ENCODE measurements at places on chromosomes 13 and 19. TPM values are rescaled to one million over a fixed set of nuclear protein-coding genes. Genes with fewer than 3 reads are reported as not detected.

Gene PSG3
- not detected for total RNA-seq

Gene ZNF835
- total RNA-seq: not detected

Gene ZNF763
- total RNA-seq: 0.66 TPM

Gene PLK5
- 0.13 TPM for total RNA-seq

Gene FUT1
- not detected for total RNA-seq

Gene HRC
- not detected for total RNA-seq

Gene ZNF525
- 14.1 TPM for total RNA-seq

Gene NXNL1
- total RNA-seq: not detected

- DNase-seq: no peak
Observed at GRCh38 chr19:47240996-47241918, 10.3 kb upstream of the BBC3 start.

DNA sequence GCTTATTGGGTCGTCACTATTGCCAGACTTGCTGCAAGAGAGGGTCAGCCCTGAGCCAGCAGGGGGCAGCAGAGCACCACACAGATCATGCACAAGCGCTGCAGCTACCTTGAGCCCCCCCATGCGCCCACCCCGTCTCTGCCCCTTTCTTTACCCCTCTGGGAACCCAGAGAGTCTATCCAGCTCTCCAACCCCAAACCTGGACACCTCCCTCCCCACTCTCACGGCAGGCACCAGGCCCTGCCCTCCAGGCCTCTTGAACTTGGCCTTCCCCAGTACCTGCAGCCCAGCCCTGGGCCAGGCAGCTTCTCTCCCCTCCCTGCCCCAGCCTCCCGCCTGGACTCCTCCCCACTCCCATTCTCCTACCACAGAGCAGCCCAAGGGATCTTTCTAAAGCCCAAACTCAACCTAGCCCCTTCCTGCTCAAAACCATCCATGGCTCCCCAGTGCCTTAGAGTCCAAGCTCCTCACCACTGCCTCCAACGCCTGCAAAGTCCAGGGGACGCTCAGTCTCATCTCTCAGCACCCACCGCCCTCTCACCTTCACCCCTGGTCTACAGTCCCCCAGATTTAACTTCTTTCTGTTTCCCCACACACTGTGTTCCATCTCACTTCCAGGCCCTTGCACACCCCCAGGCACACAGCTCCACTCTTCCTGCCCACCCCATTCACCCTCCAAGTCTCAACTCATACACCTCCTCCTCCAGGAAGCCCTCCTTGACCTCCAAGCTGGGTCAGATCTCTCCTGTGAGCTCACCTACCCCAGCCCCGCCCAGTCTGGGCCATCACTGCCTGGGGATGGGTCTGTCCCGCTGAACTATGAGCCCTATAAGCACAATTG lies 9.4 kb upstream of the CEACAM16 start:
- no peak for DNase-seq

GRCh38 chr19:29662604-29663404 lies 2.5 kb upstream of the PLEKHF1 start:
- DNase-seq: no peak

DNA sequence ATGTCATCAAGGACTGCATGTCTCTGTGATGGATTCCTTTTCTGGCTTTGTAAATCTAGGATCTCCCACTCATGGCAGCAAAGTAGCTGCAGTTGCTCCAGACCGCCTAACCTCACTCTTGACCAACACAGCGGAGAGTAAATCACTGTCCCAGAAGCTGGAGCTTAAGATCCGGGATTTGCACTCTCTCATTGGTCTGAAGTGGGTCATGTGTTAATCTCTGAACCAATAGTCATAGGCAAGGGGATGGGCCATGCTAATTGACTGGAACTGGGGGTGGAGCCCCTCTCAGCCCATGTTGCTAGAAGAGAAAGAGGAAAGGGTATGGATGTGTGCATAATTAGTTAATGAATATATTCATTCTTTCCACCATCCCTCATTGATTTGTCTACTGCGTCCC lies 34.0 kb downstream of the VAV1 start:
- DNase-seq: no peak

GRCh38 chr13:75550159-75550567 lies 572 bp downstream of the UCHL3 start:
- no peak for DNase-seq

GRCh38 chr19:48818234-48818820 lies 7.5 kb upstream of the BCAT2 start:
- DNase-seq: no peak

GRCh38 chr19:46631481-46631880 lies 4.5 kb downstream of the GNG8 start:
- DNase-seq: no peak

DNA sequence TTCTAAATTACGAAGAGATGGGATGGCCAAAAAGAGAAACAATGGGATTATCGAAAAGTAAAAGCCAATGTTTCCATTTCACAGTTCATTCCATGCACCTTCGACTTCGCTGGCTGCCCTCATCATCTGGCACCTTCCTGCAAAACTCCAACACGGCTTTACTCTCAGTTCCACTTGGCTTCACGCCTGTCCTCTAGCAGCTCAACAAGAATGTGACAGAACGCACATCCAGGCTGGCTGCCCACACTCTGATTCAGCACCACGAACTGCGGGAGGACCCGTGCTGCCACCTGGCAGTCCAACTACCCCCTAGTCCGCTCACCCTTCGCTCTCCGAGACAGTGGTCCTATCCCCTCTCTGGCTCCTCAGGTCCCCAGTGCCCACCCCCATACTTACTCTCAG lies 11.7 kb downstream of the ATP7B start:
- DNase-seq: no peak

DNA sequence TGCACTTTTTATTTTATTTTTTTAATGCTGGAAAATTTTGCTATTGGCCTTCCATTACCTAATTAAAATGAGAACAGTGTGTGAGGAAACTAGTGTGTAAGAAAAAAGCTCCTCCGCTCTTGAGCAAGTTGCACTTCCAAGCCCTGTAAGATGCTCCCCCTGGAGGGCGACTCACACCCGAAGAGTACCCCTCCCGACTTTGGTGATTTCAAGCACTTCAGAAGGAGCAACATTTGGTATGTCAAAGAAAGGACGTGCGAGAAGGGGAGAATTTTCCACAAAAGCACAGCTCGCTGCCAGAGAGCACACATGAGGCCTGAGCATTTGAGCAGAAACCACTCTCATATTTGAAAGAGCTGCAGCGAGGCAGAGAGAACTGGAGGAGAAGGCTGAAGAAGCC lies 504.4 kb downstream of the FGF9 start:
- DNase-seq: no peak

DNA sequence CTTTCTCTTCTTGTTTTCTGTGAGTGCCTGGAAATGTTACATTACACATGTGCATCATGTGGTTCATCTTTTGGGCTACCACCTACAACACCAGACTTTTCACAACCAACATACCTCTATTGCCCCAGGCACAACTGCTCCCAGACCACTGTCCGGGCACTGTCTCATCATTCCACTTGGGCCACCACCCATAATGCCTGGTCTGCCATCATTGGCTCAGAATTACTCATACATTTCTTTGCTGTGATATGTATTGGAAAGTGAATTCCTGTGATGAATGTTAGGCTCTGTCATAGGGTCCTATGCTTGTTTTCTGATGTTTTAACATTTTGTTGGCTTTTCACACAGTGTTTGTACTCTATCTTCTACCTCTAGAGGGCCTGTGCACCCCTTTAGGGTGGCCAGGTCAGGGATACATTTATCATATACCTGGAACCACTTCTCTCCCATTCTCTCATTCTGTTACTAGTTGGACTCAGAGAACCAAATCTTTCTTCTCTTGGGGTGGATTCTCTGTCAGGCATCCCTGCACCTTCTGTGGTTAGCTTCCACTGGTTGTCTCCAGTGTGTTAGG lies 172.8 kb downstream of the NHLRC3 start:
- DNase-seq: no peak

DNA sequence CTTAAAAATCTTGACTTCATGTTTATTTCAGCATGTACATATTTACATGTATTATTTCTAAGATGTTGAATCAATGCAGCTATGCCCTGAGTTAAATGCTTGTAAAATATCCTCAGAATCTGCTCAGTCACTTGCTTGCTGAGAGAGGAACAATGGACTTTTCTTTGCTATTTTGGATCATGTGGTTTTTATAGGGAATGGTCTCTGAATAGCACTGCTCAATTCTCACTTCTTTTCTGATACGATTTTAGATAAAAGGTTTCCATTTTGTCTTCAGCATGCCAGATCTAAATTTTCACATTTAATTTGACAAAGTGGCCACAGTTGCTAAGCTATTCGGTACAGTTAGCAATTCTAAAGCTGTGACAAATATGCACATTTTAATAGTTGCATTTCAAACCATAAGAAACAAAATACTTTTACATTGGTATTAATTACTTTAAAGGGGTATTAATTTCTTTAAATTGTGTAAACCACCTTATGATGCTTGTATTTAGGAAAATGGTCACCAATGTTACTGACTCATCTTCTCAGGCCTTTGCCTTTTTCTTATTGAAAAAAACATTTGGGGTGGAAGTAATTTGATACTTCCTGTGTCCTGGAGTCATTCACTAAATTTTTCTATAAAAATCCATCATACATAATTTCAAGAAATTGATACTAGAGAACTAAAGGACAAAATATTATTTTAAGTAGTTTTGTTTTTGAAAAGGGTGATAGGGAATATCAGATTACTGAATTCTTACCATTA lies 113.5 kb downstream of the MYO16 start:
- no peak for DNase-seq
